Amniotic stem cell (primary cell): ENCODE measurements at places on chromosomes 3 and 15.

DNA sequence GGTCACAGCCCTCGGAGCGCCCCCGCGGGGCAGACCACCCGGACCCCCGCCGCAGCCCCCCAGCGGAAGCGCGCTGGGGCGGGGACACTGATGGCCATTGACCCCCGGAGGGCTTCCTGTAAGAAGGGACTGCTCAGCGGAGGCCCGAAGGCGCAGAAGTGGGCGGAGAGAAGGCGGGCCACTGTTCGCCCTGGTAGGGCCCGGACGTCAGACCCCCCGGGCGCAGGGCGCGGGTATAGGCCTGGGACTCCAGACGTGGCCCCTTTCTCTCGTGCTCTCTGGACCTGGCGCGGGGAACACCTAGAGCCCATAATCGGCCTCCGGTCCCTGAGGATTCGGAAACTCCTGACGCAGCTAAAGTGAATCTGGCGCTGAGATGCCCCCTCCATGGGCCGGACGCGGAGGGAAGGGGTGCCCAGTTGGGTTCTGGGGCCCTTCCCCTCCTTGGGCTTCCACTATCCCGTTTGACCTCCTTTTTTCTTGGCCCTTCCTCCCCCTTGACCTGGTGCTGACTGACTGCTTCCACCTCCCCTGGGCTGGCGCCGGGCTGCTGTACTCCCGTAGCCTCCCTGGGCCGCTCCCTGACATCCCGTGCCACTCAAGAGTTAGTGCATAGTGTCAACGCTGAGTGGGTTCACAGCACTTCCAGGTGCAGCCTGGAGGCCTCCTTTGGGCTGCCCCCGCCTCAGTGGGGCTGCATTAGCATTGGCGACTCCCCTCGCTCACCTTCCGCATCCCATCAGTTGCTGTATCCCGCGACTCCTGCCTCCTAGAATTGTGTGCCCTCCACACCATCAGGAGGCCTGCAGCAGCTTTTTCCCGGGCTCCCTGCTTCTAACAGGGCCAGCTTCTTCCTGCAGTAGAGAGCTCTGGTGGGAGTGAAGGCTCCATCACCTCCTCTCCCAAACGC lies 694 bp downstream of the ABTB1 start:
- DNase-seq: no peak

DNA sequence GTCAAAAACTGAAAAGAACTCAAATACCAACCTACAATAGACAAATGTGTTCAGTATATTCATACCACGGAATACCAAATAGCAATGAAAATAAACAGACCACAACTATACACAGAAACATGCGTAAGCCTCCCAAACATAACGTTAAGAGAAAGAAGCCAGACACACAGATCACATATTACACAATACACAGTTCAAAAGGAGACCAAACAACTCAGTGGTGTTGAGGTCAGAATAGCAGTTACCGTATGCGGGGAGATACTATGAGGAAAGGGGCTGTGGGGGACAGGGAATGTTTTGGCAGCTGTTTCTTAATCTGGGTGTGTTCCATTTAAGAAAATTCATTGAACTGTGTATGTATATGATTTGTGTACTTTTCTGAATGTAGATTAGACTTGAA lies 6.6 kb downstream of the OSBPL10 start:
- no peak for DNase-seq

- peak; percentile 38 for DNase-seq
Observed at GRCh38 chr3:146577662-146578061, 27.5 kb downstream of the PLSCR5 start.

DNA sequence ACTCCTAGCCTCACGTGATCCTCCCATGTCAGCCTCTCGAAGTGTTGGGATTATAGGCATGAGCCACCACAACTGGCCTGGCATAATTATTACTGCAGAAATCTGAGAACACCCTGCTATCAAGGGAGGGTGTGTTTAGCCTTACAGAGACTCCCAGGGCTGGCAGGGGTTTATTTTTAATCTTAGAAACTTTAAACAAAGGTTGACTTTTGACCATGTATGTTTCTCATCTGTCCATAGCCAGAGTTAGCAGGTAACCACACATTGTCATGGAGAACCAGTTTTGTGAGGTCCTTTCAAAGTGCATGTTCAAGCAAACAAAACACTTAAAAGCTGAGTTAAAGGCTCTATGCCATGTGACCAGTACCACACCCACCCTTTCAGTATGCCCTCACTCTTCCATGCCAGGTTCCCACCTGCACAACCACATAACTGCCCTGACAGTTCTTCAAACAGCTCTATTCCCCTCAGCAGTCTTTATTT lies 11.1 kb downstream of the SIAH2 start:
- no peak for DNase-seq

DNA sequence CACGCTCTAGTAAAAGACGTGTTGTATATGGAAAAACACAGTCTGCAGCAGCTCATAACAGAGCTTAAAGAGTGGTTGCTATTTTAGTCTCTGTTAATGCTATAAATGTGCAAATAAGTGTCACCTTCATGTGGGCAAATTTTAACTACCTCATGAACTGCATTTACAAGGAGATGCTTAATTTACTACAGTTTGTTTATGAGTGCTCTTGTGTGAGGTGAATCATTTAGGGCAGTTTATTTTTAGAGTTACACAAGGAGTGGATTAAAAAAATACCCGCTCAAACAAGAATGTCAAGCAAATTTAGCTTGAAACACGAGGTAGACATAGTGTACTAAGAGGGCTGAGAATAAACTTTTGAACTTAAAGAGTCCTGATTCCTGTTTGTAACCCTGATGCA lies 579.0 kb downstream of the MFSD1 start:
- no peak for DNase-seq

- no peak for DNase-seq
Observed at GRCh38 chr15:61750271-61751084, 309.8 kb downstream of the VPS13C start.

DNA sequence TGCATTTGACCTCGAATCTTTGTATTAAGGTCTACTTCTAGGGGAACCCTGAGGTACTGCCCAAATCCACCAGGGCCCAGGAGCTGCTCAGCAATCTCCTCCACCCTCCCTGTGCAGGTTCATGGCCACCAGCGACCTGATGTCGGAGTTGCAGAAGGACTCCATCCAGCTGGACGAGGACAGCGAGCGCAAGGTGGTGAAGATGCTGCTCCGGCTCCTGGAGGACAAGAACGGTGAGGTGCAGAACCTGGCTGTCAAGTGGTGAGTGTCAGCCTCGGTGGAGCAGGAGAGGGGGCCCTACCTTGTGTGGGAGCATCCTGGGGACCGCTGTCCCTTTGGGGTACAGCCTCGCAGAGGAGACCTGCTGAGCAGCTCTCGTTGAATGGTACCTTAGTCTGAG lies 6.9 kb downstream of the CAND2 start:
- DNase-seq: no peak

DNA sequence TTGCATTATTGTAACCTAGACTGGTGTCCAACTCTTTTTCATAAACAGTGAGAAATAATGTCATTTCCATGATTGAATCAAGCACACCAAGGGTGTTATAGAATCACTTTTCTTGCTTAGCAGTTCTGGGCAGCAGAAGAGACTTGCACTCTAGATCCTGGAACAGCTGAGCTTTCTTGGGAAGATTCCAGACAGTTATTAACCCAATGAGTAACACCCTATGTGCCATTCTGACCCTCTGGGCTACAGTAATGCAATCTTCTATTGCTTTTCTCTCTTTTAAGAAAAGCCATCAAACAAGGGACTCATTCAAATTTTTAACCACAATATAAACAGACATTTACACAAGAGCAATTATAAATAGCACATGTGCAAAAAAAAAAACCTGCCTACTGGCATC lies 39.3 kb upstream of the USP3 start:
- no peak for DNase-seq

- DNase-seq: no peak
Observed at GRCh38 chr3:107791027-107791426, 268.3 kb downstream of the BBX start.

- DNase-seq: peak; percentile 38
Observed at GRCh38 chr15:66862940-66863335, 160.9 kb downstream of the SMAD6 start.

DNA sequence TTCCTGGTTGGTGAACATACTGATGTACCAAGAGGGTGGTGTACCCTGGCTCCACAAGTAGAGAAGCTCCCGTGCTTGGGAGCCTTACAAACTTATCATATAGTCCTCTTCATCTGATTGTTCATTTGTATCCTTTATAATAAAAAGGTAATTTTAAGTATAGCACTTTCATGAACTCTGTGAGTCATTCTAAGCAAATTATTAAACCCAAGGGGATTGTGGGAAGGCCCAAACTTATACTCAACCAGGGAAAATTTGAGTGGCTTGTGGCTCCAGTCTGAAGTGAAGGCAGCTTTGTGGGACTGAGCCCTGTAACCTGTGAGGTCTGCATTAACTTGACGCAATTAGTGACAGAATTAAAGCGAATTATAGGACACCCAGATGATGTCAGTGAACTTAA lies 29.0 kb downstream of the TTBK2 start:
- no peak for DNase-seq

- DNase-seq: no peak
Observed at GRCh38 chr3:53145713-53146080, 15.3 kb upstream of the PRKCD start.

- DNase-seq: no peak
Observed at GRCh38 chr3:126878664-126879063, 104.3 kb upstream of the PLXNA1 start.

DNA sequence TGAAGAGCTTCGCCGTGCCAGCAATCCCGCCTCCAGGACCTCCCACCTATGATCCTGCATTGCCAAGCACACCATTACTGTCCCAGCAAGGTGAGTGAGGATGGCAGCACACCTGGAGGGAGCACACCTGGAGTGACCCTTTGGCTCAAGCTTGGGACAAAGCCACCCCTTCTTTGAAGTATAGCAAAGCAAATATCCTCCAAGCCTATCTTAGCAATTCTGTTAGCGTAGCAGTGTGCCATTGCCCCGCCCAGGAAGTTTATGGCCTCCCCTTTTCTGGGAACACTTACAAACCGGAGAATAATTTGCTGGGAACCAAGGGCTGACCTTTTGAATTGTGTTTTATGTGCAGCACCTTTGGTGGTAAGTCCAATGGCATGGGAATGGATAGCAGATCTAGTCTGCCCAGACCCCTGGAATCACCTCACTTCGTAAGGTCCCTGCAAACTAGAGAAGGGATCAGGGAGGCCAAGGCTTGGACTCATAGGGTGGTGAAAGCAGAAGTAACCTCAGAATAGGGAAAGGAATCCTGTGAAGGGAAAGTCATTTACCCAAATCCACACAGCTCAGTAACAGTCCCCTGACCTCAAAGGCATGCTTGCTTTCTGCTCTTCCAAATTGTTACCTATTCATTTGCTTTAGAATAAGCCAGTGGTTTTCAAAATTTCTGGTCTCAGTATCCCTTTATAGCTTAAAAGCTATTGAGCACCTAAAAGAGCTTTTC lies 70.1 kb downstream of the HCN4 start:
- DNase-seq: no peak

DNA sequence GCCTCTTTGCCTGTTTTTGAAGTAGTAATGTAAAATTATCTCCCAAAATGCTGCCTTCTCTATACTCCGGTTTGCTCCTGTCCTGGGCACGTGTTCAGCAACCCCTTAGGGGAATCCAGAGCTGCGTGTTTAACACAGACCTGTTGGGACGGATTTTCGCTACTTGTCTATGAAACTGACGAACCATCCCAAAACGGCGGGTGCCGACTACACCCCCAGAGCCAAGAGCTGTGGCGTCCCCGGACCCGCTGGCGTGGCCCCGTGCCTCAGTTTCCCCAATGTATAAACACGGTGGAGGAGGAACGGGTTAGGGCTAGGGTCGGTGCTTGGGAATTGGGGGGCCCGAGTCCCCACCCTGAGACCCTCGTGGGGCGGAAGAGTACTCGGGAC lies 473 bp downstream of the FHIT start:
- DNase-seq: no peak

DNA sequence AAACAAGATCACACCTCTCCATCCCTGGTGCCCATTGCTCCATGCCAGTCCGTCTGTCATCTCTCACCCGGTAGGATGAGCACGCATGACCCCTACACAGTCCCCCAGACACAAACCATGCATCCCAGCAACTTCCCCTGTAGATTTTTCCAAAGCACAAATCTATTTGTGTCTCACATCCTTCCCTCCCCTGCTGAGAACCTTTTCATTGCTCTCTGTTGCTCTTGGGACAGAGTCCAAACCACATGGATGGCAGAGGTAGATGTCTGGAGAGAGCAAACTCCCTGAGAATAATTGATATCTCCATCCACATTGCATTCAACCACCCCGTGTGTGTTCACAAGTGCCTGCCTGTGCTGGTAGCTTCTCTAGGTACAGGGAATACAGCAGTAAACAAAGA lies 29.9 kb upstream of the LRTM1 start:
- DNase-seq: no peak

- DNase-seq: no peak
Observed at GRCh38 chr3:111972891-111973290, 5.9 kb upstream of the ABHD10 start.

GRCh38 chr3:172259111-172259541 lies 189.1 kb downstream of the GHSR start:
- no peak for DNase-seq

DNA sequence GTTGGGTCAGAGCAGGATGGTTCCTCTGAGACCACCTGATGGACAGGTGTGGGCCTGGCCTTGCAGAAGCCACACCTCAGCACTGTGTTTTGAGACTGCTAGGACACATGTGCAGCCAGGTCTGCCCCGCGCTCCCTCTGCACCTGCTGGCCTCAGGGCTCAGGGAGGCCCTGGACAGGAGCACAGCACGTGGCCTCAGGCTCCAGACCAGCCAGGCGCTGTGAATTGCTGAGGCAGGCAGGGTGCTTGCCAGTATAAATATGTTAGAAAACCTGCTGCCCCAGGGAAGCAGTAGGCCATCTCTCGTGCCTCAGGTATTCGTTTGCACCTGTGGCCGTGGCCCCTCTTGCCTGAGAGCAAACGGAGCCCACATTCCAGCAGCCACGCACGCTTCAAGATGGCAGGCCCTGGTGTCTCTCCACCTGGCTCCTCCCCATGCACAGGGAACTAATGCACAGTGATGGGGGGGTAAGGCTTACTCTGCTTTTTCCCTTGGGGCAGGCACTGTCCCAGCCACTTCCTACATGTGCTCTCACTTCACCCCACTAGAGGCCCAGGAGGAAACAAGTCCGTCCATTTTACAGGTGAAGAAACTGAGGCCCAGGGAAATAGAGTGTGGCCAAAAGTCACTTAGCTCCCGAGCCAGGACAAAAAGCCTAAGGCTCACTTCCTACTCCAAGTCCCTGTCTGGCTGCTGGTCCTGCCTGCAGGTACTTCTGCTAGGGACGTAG lies 20.4 kb downstream of the SEC61A1 start:
- no peak for DNase-seq

DNA sequence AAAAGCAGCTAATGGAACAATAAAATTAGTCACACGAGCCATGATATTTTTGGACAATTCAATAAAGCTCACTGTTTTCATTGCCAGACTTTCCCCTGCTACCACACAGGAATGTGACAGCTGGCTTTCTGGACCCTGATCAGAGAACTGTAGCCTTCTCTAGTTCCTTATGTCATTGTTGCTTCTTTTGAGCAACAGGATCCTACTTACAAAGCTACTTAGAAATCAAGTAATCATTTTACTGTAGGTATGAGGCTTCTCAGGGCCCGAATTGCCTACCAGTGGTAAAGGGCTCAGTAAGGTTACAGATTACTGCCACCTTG lies 94.3 kb upstream of the AADACL2 start:
- DNase-seq: no peak

- DNase-seq: no peak
Observed at GRCh38 chr3:80556763-80557162, 789.0 kb upstream of the ROBO1 start.
